Cardiac septum (tissue), 1 donor: ENCODE measurements at places on chromosomes 2 and 18. TPM values are rescaled to one million over a fixed set of nuclear protein-coding genes. Genes with fewer than 3 reads are reported as not detected.

- no peak for DNase-seq
Observed at GRCh38 chr2:18487106-18487913, 73.1 kb downstream of the RDH14 start.

DYSF gene
- 82.8 TPM for total RNA-seq

CFAP53 gene
- 0.48 TPM for total RNA-seq

RPL37A gene
- 1,531 TPM for total RNA-seq

RBM44 gene
- 0.81 TPM for total RNA-seq

- no peak for DNase-seq
Observed at GRCh38 chr18:43994381-43994780, 686.3 kb upstream of the SETBP1 start.

NEU2 gene
- not detected for total RNA-seq

DNA sequence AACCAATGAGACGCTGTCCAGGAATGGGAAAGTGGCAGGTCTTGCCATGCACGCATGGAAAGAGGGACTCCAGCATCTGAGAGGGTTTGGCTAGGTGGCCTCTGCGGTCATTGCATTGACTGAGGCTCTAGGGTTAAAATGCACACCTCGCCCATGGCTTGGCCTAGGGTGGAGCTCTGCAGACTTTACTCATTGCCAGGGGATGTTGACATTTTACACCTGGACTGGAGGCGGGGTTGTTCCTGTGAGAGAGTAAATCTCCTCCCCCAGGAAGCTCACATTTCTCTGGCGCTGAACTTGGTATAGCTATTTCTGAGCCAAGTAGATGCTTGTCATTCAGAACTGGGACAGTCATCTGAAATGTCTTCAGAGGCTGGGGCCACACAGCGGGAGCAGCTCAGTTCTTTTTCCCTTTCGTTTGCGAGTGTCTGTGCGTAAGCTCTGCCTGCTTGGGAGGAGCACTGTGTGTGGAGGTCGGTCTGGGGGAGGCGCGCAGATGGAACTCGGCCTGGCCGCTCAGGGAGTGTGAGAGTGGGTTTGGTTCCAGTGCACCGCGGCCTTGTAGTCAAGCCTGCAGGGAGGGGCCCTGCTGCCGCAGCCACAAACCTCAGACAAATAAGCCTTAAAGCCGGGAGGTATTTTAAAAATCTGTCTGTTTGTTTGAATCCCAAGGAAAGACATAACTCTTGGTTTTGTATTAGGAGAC is 76.5 kb downstream of the LPIN1 start:
- no peak for DNase-seq

- no peak for DNase-seq
Observed at GRCh38 chr2:174281736-174282135, 33.4 kb upstream of the OLA1 start.

NEB gene
- total RNA-seq: 10.9 TPM

TUBA4B gene
- not detected for total RNA-seq

- DNase-seq: no peak
Observed at GRCh38 chr2:147860009-147860408, 15.2 kb downstream of the ACVR2A start.

DNA sequence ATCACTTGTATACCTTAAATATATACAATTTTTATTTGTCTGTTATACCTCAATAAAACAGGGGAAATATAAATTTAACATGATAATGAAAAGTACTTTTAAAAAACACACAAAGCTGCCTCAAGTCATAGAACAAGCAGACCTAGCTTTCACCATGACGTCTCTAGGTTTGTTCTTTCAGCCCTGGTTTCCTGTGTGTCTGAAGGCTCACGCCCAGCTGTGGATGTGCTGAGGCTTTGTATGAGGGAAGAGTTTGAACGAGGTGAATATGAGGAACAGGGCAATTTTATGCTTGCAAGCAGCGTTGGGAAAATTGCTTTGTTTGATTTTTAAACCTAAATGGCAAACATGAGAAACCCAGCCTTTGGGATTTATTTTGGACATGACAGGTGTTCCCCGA is 15.3 kb downstream of the SH3RF3 start:
- DNase-seq: no peak

DNA sequence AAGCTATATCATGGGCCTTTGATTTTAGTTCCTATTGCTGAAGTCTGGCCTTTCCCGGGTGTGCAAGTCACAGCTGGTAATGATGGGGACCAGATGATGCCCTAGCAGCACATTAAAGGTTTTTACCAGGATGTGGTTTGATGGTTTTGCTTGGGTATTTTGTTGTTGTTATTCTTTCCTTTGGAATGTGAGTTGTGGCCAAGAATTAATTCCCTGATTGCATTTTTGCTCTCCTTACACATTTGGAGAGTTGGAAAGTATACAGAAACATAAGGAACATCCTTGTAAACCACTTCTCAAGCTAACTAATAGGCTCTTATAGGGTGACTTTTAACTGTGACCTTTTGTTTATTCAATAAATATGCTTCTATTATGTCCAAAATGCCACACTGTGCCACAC is 154.1 kb upstream of the MMADHC start:
- DNase-seq: no peak

DNA sequence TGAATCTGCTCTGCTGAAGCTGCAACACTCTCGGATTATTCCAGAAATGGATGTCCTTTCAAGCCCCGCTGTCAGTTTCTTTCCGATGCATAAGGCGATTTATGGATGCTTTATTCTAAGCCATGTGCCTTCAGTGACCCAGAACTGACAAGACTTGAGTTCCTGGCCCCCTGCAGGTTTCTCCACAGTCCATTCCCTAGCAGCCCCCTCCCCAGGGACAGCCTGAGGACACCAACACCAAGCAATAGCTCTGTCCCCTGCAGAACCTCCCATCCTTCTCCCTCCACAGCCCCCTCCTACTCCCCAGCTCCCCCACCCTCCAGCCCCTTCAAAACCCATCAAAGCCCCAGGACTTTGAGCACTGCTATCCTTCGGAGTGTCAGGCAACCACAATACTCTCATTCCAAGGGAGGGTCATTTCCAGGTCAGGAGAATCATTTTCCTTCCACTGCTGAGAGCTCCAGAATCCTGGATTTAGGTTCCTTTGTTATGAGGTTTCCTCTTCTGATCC is 24.6 kb upstream of the SPP2 start:
- no peak for DNase-seq

GRCh38 chr2:190571686-190572085 is 37.2 kb upstream of the NEMP2 start:
- DNase-seq: no peak

DNA sequence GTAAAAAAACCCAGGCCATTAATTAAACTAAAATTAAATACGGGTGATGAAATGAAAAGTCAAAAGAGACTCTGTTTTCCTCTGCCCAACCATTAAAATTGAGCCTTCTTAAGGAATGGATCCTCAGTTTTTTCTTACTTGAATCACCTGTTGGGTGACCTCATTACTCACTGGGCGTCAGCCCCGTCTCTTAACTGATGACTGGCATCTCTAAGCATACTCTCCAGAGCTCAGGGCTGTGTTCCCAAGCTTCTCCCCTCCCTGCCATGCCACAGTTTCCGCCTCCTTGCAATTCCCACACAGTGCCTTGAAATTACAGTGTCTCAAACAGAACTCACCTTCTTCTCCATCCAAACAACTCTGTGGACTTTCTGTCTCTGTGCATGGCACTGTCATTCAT is 421.1 kb upstream of the CELF4 start:
- DNase-seq: no peak

RGPD5 gene
- 30.1 TPM for total RNA-seq

DNA sequence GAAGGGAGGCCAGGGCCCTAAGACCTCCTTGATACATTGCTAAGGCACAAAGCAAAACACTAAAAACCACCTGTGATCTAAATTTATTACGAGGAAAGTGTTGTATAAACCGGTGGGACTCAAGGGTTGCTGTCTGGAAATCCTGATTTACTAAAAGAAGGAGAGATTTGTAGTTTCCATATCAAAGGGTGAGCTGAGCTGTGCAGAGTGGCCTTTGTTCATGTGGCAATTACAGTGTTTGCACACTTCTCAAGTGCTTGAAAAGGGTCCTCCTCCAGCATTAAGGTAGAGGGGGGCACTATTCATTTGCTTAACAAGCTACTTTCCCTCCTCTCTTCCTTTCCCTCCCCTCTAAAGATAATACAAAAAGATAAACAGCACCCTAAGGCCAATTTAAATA is 30.5 kb upstream of the ITGA4 start:
- no peak for DNase-seq

DNA sequence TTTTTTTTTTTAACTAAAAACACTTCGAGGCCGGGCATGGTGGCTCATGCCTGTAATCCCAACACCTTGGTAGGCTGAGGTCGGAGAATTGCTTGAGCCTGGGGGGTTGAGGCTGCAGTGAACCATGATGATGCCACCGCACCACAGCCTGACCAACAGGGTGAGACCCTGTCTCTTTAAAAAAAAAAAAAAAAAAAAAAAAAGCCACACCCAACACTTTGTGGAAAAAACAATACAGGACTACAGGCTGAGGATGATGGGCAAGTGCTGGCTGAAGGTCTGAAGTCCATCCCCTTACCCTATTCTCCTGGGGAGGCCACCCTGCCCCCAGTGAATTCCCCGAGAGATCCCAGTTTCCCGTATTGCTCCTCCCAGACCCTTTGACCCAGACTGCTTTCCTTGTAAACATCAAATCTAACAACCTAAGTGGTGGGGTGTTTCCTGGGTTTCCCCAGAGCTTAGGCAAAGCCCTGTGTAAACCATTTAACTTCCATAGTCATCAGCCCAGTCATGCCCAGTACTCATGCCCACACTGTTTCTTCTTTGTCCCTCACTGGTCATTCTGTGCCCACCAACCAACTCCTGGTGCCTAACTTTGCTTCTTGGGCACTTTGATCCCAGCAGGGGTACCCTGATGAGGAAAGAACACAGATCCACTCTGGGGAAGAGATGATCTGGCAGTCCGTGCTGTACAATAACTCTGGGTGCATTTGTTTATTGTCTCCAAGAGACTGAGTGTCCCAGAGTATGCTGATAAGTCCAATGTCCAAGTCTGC is 5.8 kb upstream of the TMEM37 start:
- no peak for DNase-seq

- DNase-seq: no peak
Observed at GRCh38 chr2:161418715-161419637, 2.9 kb downstream of the TBR1 start.

GRCh38 chr18:73639788-73640187 is 507.8 kb downstream of the FBXO15 start:
- DNase-seq: no peak

RGPD3 gene
- 0.08 TPM for total RNA-seq

GRCh38 chr2:55391155-55391554 is 28.5 kb downstream of the CCDC88A start:
- no peak for DNase-seq

DNA sequence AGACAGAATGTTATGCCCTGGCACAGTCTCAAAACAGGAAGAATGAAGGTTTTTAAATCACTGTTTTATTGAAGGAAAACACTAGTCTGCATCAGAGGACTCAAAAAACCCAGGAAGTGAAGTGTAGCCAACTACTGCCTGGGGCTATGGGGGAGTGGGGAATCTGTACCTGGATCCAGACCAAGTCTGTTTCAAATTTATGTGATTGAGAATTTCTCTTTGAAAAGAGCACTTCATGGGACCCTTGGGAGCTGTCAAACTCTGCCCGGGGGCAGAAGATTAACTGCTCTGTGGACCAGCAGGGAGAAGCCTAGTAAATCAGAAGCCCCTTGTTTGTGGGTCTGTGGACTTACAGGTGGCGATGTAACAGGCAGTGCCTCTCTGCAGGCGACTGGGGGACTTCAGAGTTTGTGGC is 45.3 kb upstream of the TANC1 start:
- DNase-seq: no peak

GRCh38 chr18:22489704-22490103 is 72.0 kb upstream of the CTAGE1 start:
- DNase-seq: no peak

DNA sequence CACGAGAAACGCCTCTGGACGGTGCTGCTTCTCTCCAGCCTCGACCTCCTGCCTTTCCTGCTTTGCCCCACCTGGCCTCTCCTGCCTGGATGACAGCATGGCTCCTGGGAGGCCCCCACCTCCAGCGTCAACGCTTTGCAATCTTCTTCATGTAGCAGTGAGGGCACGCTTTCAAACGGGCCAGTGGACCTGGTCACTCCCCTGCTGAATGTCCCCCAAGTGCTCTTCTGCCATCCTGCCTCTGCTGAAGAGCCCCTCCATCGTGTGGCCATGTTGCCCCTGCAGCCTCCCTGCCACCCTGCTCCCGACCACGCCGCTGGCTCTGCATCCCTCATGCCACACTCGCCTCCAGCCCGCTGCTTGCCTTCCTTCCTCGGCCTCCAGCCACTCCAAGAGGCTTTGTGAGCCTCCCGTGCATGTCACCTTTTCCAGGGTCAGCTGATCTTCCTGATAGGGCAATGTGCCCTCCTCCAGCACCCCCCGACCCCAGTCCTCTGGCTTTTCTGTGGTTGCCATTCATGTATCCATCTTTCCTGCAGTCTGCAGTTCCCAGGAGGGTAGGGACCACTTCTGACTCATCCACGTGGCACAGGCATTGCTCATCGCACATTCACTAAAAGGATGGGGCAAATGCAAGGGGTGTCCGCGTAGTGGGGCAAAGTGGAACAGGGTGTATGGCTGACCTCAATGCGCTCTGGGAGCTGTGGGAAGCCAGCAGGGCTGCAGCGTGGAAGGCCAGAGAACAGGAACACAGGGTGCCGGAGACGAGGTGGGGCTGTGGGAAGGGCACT is 268.8 kb downstream of the TWIST2 start:
- no peak for DNase-seq

GRCh38 chr2:28507796-28508764 is 12.2 kb downstream of the PLB1 start:
- DNase-seq: no peak

GPAT2 gene
- 6.6 TPM for total RNA-seq

GRCh38 chr2:9678544-9678943 is 47.7 kb upstream of the YWHAQ start:
- DNase-seq: no peak

RAB6D gene
- total RNA-seq: 0.16 TPM

DNA sequence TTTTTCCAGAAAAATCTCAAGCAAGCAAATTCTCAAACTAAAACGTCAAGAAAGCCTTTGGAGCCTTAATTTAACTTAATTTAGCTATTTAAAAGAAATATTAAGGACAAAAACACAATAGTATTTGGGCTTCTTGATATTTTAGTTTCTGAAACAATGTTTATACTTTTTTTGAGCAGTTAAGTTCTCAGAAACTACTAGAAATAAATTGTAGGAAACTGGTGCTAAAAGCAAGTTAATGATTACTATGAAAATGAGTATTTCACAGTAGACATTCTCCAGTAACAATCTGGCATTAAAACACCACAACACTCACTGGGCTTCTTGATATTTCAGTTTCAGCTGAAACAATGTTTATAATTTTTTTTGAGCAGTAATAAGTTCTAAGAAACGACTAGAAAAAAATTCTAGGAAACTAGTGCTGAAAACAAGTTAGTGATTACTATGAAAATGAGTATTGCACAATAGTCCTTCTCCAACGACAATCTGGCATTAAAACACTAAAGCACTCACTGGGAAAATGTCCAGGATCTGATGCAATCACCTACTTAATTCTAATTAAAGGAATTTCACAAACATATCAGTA is 45.1 kb downstream of the TRAK2 start:
- DNase-seq: no peak
